ENCODE measurements at places on chromosomes 2 and 18.

- DNase-seq, result no peak
These were observed 90.7 kb downstream of the CRIM1 start for GRCh38 chr2:36446294-36446693.

DNA sequence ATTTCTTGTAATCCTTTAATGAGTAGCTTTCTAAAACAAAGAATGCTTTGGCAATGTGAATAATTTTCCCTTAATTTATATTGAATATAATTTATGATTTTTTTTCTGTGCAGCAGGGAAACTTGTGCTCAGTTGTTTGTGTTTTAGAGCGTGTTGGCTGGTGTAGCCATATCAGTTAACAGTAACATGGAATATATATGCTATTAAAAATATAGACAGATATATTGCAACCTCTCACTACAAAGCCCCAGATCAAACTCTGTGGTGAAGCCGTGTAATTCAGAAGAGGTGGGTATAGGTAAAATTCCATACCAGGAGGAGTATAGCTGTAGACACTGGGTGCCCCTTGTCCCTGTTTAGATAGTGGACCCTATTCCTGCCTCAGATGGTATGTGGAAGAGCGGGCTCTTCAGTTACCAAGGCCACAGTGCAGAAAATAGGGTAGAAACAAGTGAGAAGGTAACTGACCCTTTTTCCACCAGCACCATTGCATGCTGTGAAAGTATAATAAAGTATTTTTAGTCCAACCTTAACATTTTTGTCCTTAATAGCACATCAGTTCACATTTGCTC is 18.1 kb upstream of the RASGRP3 start:
- no peak for DNase-seq

DNA sequence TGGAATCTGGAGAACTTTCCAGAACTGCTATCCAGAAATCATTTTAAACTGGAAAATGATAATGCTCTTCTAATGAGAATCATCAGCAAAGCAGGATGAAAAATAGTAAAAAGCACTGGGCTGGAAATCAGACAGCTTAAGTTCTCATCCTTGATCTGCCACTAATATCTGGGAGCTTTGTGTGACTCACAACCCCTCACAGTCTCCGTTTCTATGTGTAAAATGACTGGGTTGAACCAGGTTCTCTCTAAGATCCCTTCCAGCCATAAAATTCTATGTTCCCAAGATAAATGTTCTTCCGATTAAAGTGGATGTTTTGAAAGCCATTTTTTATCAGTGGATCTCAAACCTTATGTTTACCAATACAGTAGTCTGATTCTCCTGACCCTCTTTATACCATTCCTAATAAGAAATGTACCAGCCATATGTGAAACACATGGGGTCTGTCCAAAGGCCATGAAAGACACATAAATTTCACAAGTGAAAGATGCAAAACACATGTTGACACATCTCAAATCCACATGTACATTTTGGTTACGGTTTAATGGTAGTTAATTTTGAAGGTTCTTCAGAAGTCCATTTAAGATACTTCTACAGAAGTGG is 188.8 kb downstream of the EN1 start:
- DNase-seq, result no peak

GRCh38 chr2:111139637-111140317 is 19.1 kb downstream of the BCL2L11 start:
- DNase-seq, result no peak

DNA sequence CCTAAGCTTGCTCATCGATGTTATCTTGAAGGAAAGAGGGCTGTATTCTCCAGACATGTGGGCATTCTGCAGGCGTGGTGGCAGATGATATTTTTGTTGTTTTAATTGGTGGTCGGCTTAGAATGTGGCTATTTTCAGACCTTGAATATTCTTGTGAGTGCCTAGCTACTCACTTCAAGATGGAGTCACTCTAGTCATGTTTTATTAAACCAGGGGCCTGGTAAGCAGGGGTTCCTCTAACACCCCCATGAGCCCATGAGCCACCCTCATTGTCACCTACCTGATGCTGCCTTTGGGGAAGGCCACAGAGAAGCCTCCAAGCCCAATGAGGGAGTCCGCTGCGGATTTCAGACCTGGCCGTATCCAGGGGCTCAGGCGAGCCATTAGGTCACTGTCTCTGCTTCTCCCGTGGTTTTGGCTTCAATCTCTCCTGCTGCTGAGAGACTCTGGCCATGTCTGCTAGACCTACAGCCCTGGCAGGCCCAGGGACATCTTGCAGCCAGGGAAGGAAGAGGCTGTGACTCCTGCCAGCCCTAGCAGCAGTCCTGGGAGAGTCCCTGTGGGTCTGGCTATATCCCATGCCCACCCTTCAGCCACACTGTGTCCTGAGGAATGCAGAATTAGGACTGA is 16.3 kb upstream of the KLF11 start:
- DNase-seq, result no peak

GRCh38 chr2:176461809-176462670 is 192.8 kb downstream of the MTX2 start:
- DNase-seq, result no peak

DNA sequence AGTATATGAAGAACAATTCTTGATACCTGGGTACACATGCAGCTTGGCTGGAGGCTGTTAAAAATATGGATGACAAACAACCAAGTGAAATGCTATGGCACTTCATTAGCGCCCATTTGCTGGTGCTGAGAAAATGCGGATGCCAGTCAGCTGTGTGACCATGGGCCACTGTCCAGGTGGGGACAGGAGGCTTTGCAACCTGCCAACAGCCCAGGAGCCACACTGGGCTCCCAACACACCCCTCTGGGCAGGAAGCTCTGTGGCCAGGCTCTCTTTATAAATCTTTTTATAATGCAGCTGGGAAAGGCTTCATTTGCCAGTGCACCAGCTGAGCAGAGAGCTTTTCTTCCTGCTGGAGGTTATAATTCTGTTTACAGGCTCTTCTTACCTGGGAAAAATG is 19.9 kb downstream of the RNF144A start:
- DNase-seq, result no peak

- no peak for DNase-seq
These were observed 18.2 kb upstream of the PLB1 start for GRCh38 chr2:28477645-28478044.

DNA sequence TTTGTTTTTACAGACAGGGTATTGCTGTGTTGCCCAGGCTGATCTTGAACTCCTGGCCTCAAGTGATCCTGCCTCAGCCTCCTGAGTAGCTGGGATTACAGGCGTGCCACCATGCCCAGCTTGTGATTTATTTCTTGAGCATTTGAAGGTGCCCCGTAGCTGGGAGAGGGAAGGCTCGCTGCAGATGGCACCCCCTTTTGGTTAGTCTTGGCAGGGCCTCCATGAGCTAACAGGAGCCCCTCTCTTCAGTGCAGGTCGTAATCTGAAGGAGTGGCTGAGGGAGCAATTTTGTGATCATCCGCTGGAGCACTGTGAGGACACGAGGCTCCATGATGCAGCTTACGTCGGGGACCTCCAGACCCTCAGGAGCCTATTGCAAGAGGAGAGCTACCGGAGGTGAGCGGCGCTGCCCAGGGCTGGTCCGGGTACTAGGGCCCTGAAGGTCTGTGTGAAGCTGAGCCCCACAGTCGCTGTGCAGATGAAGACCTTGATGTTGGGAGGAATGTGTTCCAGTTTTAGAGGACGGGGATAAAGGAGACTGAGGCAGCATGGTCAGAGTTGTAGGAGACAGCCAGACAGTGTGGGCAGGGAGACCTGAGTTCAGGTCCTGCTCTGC is 6.7 kb downstream of the ASB1 start:
- DNase-seq, result no peak

DNA sequence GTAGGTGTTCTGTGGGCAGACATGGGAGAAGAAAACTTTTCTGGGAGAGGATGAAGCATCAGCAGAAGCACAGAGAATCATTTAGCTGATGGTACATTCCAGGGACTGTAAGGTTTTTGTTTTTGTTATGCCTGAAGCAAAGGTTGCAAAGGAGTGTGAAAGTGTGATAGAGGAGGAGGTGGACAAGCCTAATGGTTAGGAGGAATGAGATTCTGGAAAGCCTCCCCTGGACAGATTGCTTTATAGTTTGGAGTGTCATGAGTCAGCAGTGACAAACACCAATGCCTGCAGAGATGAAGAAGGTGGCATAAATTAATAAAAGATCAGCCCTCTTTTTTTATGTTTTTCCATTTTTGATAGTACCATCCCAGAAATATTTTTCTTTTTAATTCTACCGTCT is 171.6 kb upstream of the BOD1L2 start:
- no peak for DNase-seq

DNA sequence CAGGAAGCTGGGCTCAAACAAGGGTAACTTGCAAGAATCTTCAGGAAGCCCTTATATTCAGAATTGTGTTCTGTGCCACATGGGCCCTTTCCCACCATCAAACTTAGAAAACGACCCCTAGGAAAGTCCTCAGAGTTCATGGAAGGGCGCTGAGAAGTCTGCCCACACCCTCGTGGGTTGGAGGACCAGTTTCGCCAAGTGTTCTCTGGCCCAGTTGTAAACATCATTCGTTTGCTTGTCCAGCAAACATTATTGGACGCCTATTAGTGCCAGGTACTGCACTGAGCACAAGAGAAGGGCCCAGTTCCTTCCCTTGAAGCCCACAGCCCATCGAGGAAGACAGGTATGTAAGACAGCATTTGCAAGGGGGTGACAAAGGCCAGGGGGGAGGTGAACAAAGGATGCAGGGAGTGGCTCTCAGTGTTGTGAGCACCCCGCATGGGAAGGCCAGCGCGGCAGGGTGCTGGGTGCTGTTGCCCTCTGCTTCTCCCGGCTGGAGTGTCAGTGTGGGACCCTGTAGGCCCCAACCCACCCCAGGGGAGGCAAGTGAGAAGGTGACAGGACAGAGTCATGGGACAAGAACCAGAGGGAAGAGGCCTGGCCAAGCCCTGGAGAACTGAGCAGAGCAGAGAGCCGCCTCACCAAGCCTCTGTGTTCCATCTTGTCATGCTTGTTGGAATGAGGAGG is 60.2 kb upstream of the ALPP start:
- DNase-seq, result no peak

DNA sequence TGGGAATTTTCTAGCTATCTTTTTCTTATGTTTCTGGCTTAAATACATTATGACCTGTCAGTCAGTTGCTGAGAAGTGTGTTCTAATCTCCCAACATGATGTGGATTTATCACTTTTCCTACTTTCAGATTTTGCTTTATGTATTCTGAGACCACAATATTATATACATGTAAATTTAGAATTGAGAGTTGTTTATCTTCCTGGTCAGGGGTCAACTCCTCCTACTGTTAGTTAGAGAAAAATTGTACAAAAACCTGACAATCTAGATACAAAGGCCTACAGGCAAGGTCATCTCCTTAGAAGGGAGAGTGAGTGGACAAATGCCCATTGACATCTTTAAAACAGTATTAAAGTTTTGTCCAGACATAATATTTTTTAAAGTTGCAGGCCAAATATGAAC is 30.6 kb downstream of the C18orf63 start:
- DNase-seq, result no peak

- DNase-seq, result no peak
These were observed 84.9 kb upstream of the MGAT4A start for GRCh38 chr2:98815795-98816194.

GRCh38 chr2:71792926-71793761 is 339.8 kb downstream of the DYSF start:
- DNase-seq, result no peak

- no peak for DNase-seq
These were observed 932.8 kb downstream of the SLC4A3 start for GRCh38 chr2:220560192-220560591.

DNA sequence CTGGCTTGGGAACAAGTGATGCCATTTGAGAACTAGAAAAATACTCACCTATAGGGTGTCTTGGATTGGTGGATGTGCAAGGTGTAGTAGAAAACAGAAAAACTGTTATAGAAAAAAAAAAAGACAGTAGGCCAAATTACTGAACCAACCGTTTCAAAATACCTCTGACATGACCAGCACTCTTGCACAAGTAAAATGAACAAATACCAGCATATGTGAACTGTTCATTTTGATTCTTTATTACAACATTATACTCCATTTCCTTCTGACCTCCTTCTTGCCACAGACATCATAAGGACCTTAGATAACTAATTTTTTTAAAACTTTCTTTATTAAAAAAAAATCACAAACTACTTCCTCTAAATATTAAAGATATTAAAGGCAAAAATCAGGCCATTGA is 125.5 kb downstream of the ATAD2B start:
- DNase-seq, result no peak

- DNase-seq, result no peak
These were observed 2.3 kb downstream of the HSPD1 start for GRCh38 chr2:197497326-197497725.

GRCh38 chr18:51522338-51522737 is 324.9 kb upstream of the MEX3C start:
- DNase-seq, result no peak

Data from Jurkat, Clone E6-1 (cell line).